ENCODE measurements at places on chromosomes 11 and 22. TPM values are rescaled to one million over a fixed set of nuclear protein-coding genes. Genes with fewer than 3 reads are reported as not detected.

The MMP7 gene
- not detected for total RNA-seq

- H3K27me3 ChIP-seq: peaks cover 40% of the 10 kb centered on the region
- no peak overlapping the region for H3K27ac ChIP-seq
- peak; percentile 25 for DNase-seq
- H3K4me3 ChIP-seq: no peak overlapping the region
- H3K4me1 ChIP-seq: peaks cover 72% of the 10 kb centered on the region
Measured at GRCh38 chr22:29310065-29310862, 3.8 kb downstream of the GAS2L1 start.

DNA sequence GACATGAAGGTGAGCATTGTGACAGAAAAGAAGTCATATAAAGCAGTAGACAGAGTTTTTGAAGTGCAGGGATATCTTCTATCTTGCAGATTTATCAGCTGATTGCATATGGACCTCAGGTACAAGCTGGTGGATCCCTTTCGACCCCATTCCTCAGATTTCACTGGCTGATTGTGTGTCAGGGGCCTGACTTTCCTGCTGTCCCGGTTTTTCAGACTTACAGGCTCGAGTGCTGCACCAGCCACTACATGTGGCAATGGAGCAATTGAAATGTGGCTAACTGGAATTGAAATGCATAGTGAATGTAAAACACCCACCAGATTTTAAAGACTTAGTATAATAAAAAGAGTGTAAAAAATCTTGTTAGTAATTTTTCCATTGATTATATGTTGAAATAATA, 50.3 kb downstream of the CLMP start:
- H3K36me3 ChIP-seq: no peaks in the 10 kb centered on the region
- no peaks in the 10 kb centered on the region for H3K4me1 ChIP-seq
- no peak overlapping the region for H3K27ac ChIP-seq
- H3K4me3 ChIP-seq: no peak overlapping the region
- H3K27me3 ChIP-seq: no peaks in the 10 kb centered on the region

DNA sequence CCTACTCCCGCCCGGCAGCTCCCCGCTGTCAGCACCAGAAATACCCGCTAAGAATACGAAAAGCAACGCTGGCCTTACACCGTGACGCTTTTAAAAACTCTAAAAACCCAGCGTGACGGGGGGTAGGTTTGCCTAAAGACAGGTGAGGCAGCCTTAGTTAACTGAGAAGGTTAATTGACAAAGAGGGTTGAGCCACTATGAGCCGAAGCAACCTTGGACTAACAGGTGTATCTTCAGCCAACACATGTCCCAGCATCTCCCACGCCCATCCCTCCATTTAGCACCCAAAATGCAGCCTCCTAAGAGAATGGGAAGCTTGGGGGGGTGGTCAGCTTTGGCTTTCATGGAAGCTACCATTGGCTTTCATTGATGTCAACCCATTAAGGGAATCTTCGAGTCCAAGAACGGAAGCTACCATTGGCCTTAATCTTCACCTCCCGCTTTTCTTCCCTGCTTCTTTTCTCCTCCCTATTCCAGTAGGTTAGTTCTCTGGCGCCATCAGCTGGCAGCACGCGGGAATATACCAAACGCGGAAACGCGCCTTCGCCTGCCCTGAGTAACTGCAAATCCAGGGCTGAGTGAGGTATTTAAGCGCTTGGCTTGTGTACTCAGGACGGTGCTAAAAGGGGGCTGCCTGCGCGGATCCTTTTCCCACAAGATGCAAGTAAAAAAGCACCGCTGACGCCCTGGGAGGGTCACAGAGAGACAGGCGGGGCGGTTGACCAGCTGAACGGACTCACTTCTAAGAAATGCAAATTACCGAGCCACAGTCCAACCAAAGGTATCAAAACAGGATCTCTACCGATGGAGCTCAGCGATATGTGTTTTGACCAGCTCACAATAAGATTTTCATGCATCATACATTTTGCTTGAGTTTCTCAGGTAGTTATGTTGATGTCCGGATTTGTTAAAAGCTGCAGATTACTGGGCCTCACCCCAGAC, 38.5 kb upstream of the GLYATL1 start:
- H3K27me3 ChIP-seq: peaks cover 28% of the 10 kb centered on the region
- H3K36me3 ChIP-seq: no peaks in the 10 kb centered on the region
- H3K4me1 ChIP-seq: no peaks in the 10 kb centered on the region
- no peak overlapping the region for H3K4me3 ChIP-seq
- H3K27ac ChIP-seq: no peak overlapping the region

- H3K27me3 ChIP-seq: no peaks in the 10 kb centered on the region
- no peak overlapping the region for H3K27ac ChIP-seq
- H3K4me1 ChIP-seq: peaks cover 35% of the 10 kb centered on the region
Measured at GRCh38 chr11:68827733-68828132, 14.0 kb downstream of the CPT1A start.

GRCh38 chr22:30129636-30130035, 49.4 kb downstream of the HORMAD2 start:
- no peaks in the 10 kb centered on the region for H3K4me1 ChIP-seq
- no peak for DNase-seq
- no peaks in the 10 kb centered on the region for H3K27me3 ChIP-seq
- H3K27ac ChIP-seq: no peak overlapping the region

The HINFP gene
- total RNA-seq: 20.5 TPM

GRCh38 chr22:39242595-39243438, 2.0 kb downstream of the PDGFB start:
- peak overlapping the region; percentile 72 for H3K4me3 ChIP-seq
- peaks cover 5% of the 10 kb centered on the region for H3K27me3 ChIP-seq
- DNase-seq: peak; percentile 59
- peaks cover 9% of the 10 kb centered on the region for H3K36me3 ChIP-seq

DNA sequence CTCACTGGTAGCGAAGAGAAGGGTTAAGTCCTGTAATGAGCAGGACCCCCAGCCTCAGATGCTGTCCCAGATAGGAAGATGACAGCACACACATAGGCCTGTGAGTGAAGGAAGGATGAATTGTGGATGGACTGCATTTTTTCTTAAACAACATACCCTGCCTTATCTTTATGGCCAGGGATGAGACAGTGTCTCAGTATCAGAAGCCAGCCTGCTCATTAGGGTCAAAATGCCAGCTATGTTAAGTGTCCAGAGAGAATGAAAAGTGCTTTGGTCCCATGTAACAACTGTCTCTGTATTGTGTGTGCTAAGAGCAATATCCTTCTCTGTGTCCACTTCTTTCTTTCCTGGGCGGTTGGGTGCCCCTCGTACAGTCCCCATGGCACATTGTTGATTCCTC, 30.2 kb downstream of the PPFIBP2 start:
- no peaks in the 10 kb centered on the region for H3K4me1 ChIP-seq
- H3K36me3 ChIP-seq: no peaks in the 10 kb centered on the region
- H3K27me3 ChIP-seq: no peaks in the 10 kb centered on the region
- DNase-seq: no peak
- H3K4me3 ChIP-seq: no peak overlapping the region

The NUP98 gene
- 186 TPM for total RNA-seq

DNA sequence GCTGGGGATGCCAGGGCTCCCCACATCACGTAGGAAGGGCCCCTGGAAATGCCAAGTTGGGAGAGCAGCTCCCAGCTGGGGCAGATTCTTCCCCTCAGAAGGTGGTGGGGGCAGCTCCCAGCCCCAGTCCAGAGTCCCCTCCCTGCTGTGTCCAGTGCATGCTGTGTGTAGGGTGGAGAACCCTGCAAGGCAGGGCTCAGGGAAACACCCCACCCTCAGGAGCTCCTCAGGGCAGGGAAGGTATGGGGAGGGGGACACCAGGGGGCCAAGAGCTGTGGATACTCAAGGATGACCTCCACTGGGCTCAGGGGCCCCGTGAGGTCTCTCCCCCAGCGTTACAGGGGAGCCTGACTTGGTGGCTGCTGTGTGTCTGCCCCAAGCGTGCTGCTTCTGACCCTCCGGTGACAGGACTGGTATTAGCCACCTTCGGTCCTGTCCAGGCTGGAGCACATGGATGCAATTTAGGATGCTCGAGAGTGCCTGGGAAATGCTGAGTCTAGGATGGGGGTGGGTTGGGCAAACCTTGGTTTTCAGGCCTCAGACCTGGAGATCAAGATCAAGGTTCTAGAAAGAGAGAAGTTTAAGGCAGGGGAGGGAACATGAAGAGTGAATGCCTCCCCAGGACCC, 16.1 kb upstream of the CABP7 start:
- no peak for DNase-seq
- H3K36me3 ChIP-seq: no peaks in the 10 kb centered on the region
- peaks cover 21% of the 10 kb centered on the region for H3K4me1 ChIP-seq
- peaks cover 8% of the 10 kb centered on the region for H3K27me3 ChIP-seq

The FBLN1 gene
- total RNA-seq: not detected

DNA sequence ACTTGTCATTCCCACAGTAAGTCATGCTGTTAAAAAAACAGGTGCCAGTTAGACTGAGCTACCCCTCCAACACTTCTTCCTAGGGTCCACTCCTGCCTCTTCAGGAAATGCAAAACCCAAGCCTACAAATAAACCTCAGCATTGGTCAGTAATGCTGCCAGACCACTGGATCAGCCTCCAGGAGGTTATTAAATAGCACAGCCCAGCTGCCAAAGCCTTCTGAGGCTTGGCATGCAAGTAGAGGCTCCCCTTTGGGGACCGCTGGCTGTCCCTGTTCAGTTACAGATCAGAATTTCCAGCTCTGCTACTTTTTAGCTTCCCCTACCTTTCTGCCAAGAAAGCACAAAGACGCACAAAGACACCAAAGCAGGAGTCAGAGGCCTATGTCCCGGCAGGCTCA, 33.3 kb downstream of the ABTB2 start:
- H3K27ac ChIP-seq: no peak overlapping the region
- H3K27me3 ChIP-seq: no peaks in the 10 kb centered on the region
- no peak for DNase-seq
- no peak overlapping the region for H3K4me3 ChIP-seq
- H3K4me1 ChIP-seq: no peaks in the 10 kb centered on the region

DNA sequence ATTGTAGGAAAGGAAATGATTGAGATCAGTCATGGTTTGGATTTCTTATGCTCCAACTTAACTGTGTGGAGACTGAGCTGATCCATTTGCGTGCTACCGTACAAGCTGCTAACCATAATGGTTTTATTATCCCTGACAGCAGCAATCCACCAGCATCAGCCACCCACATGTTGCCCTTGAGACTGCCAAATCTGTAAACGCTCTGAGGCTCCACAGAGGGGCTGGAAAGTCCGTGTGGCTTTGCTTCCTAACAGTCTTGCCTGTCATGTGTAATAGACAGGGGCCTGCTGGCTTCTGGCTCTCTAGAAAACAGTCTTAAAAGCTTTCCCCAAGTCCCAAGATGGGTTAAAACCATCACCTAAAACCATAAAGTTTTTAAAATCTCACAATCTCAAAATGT, 30.1 kb downstream of the ATG16L2 start:
- H3K27me3 ChIP-seq: no peaks in the 10 kb centered on the region
- DNase-seq: no peak
- H3K27ac ChIP-seq: no peak overlapping the region
- no peak overlapping the region for H3K4me3 ChIP-seq
- H3K36me3 ChIP-seq: peaks cover 57% of the 10 kb centered on the region
- H3K4me1 ChIP-seq: peaks cover 4% of the 10 kb centered on the region

- H3K4me3 ChIP-seq: peak overlapping the region; percentile 73
- peak overlapping the region; percentile 80 for H3K27ac ChIP-seq
- H3K36me3 ChIP-seq: peaks cover 21% of the 10 kb centered on the region
- no peaks in the 10 kb centered on the region for H3K27me3 ChIP-seq
- peaks cover 42% of the 10 kb centered on the region for H3K4me1 ChIP-seq
Measured at GRCh38 chr11:62664405-62665074, 470 bp downstream of the C11orf98 start.

DNA sequence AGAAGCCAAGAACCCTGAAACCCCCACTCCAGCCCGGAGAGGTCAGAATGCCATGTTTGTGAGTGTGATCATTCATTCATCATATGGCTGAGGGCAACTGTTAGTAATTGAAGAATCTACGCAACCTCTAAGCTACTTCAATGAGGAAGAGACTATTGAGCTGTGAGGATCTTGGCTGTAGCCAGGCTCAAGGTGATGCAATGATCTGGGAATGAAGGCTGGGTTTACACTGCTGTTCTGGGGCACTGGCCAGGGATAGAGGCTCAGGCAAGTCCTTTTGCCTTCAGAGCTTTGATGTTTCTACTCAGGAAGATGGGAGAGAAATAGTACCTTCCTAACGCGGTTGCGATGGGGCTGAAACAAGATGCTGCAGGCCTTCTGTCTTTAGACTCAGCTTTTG, 12.9 kb downstream of the CRYBB2 start:
- peaks cover 15% of the 10 kb centered on the region for H3K27me3 ChIP-seq
- DNase-seq: no peak
- H3K4me3 ChIP-seq: no peak overlapping the region
- H3K27ac ChIP-seq: no peak overlapping the region
- no peaks in the 10 kb centered on the region for H3K36me3 ChIP-seq

- peak; percentile 3 for DNase-seq
- no peak overlapping the region for H3K4me3 ChIP-seq
- no peak overlapping the region for H3K27ac ChIP-seq
- no peaks in the 10 kb centered on the region for H3K36me3 ChIP-seq
- no peaks in the 10 kb centered on the region for H3K27me3 ChIP-seq
Measured at GRCh38 chr11:130211144-130211543, 51.6 kb downstream of the ST14 start.

The ACCS gene
- 18.7 TPM for total RNA-seq

DNA sequence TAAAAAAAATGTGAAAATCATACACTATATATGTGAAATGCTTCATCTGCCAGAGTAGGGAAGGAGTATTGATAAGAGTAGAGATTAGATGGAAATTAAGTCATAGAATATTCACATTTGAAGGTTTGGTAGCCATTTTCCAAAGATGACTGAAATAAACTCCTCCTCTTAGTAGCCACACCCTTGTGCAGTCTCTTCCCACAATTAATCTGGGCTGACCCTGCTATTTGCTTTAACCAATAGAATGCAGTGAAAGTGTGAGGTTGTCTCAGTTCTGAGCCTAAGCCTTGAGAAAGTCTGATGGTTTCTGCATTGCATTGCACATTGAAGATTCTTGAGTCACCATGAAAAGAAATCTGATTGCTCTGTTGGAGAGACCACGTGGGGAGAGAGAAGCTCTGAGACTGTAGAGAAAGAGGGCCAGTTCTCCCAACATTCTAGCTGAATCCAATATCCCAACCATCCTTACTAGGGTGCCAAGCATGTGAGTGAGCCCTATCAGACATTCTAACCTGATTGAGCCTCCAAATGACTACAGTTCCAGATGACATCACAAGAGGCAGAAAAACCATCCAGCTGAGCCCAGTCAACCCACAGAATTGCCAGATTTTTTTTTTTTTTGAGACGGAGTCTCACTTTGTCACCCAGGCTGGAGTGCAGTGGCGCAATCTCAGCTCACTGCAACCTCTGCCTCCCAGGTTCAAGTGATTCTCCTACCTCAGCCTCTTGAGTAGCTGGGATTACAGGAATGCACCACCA, 29.4 kb upstream of the CAPRIN1 start:
- H3K4me3 ChIP-seq: no peak overlapping the region
- H3K27ac ChIP-seq: no peak overlapping the region
- H3K27me3 ChIP-seq: no peaks in the 10 kb centered on the region
- H3K4me1 ChIP-seq: no peaks in the 10 kb centered on the region
- no peaks in the 10 kb centered on the region for H3K36me3 ChIP-seq

Data from CD4-positive, alpha-beta T cell (primary cell).